ENCODE measurements at places on chromosomes 12 and 14. TPM values are rescaled to one million over a fixed set of nuclear protein-coding genes. Genes with fewer than 3 reads are reported as not detected.

PPP4R4 gene
- total RNA-seq = under 0.01 TPM

ZDHHC22 gene
- not detected for total RNA-seq

CEBPE gene
- total RNA-seq = not detected

DPPA3 gene
- total RNA-seq = not detected

C12orf50 gene
- not detected for total RNA-seq

STK38L gene
- 72.3 TPM for total RNA-seq

IL23A gene
- total RNA-seq = not detected

NOS1 gene
- total RNA-seq = not detected

NANOG gene
- not detected for total RNA-seq

TEDC1 gene
- total RNA-seq = 19.5 TPM

DEGS2 gene
- total RNA-seq = under 0.01 TPM

VASH1 gene
- 76.0 TPM for total RNA-seq

MYF6 gene
- total RNA-seq = not detected

NR4A1 gene
- 0.97 TPM for total RNA-seq

EIF2S3B gene
- 1.5 TPM for total RNA-seq

TAS2R19 gene
- total RNA-seq = 4.0 TPM

TSPAN11 gene
- not detected for total RNA-seq

RERG gene
- not detected for total RNA-seq

ZNF839 gene
- 11.4 TPM for total RNA-seq

INSM2 gene
- not detected for total RNA-seq

NELL2 gene
- under 0.01 TPM for total RNA-seq

HEATR5A gene
- 69.3 TPM for total RNA-seq

GALNT9 gene
- total RNA-seq = 0.76 TPM

FGF23 gene
- total RNA-seq = not detected

TAS2R13 gene
- 0.32 TPM for total RNA-seq

SLC25A47 gene
- not detected for total RNA-seq

PKP2 gene
- total RNA-seq = 5.5 TPM

GSG1 gene
- total RNA-seq = not detected

MFAP5 gene
- total RNA-seq = not detected

NEDD8 gene
- 492 TPM for total RNA-seq

GZMB gene
- not detected for total RNA-seq

All from epithelial cell of umbilical artery (primary cell).